RPMI7951 (cell line): ENCODE measurements at places on chromosomes 2 and 18. TPM values are rescaled to one million over a fixed set of nuclear protein-coding genes. Genes with fewer than 3 reads are reported as not detected.

The IL1A gene
- 1.9 and 2.3 TPM in 2 replicates for total RNA-seq

DNA sequence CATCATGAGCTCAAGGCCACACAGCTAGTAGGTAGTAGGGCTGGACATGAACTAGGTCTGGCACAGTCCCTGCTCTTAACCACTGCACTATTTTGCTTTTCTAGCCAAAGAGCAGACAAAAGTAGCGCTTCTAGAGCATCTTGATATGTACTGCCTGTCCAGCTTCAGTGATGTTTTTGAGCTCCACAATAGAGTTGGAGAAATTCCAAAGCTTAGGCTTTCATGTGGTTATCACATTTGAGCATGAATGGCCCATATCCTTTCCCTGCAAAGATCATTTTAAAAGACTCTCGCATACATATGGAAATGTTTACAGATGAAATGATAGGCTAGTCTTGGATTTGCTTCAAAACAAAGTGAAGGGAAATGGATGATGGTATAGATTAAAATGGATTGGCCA is 128.7 kb downstream of the MAP3K20 start:
- DNase-seq: peak; percentile 79

The ITGAV gene
- 163 and 170 TPM in 2 replicates for total RNA-seq

DNA sequence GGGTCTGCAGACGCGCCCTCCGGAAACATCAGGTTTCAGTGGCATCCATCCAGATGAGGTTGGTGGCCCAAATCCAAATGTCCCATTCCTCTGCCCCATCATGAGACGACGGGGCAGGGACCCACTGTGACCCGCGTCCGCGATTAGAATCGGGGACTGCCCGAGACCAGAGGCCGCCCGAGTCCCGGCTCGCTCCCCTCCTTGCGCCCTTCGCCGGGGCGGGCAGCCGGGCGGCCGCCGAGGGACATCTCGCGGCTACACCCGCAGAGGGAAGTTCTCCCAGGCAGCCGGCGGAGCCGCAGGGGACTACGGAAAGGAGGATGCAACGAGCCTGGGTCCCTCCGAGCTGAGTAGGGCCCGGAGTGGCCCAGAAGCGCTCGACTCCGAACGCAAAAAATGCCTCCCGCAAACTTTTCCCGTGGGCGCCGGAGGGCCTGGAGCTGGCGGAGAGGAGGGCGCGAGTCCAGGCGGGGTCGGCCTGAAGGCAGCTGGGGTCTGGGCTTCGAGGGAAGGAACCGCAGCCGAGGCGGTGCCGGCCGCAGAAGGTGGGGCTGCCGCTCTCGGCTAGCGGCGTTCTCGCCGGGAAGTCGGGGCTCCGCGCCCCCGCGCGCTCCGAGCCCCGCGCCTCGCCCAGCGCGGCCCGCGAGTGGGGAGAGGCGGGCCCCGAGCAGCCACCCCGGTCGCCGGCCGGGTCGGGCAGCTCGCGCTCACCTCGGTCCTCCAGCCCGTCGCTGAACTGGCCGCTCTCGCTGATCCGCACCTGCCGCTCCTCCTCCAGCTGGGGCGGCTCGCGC is 580 bp downstream of the TMEM163 start:
- DNase-seq: no peak

DNA sequence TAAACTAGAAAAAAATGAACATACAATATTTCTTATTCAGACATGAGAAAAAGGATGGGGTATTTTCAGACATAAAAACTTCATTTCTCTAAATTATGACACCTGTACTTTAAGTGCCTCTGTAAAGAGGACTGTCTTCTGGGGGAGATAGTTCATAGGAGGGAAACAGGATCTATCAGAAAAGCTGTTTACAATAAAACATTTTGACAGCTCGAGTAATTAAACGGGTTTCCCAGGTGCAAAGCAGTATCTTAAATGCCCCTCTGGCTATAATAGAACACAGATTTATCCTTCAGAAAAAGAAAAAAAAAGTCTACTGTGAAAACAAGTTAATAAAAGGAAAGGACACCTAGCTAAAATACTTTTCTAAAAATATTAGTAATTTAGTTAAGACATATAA is 311.4 kb upstream of the UBE2E3 start:
- no peak for DNase-seq

GRCh38 chr18:65206551-65207260 is 544.1 kb upstream of the CDH7 start:
- no peak for DNase-seq

DNA sequence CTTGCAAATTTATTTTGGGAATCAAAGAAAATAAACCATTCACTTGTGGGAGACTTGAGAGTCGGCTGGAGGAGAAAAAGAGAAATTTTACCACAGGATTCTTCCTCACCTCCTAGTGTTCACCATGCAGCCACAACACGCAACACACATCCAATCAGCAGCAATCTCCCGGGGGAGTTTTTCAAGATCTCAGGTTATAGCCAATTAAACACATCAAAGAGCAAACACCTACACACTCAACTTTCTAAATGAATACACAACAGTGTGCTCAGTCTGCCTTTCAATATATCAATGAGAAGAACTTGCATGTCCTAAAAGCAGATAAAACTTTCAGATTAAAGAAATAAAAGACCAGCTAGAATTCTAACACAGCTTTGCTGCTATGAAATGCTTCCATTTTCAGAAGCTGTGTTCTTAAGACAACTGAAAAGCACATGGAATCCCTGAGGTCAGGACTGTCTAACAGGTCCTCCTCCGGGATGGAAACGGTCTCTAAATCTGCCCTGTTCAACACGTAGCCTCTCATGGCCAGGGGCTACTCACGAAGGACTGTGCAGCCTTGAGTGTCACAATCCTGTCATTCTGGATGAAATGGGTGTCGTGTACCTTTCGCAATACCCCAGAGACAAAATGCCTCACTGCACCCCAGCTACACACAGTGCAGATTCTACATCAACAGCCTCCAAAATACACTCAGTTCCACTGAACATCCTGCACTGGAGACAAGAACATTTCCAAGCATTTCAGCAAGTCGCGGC is 84.2 kb downstream of the ZNF516 start:
- no peak for DNase-seq

DNA sequence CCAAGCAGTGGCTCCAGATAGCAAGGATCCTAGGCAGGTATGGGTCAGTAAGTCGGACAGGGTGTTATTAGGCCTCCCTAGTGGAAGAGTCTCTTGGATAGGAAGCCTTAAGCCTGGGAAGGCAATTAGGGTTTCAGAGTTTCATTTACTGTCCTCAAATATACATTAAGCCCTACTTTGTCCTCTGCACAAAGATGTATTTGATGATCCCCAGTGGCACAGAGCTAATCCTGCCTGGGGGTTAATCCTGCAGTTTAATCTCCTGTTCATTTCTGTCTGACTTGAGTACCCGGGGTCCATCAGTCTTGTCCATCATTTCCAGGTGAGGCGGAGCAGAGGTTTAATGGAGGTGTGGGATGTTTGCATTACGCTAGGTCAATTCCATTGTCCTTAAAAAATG is 62.0 kb downstream of the MTCL1 start:
- DNase-seq: no peak

DNA sequence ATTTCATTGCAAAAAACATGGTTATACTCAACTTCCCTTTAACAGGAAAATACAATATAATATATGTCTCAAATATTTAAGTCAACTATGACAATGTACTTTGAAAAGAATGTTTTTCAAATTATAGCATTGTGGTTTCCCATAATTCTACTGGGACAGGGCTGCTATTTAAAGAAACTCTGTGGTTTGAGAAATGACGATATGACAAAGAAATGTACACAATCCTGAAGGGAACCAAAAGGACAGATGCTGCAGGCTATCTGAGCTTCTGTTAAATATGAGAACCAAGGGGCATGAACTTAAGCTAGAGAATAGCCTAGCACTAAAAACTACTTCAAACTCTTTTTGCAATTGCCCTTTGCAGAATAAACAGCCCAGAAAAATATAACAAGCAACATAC is 415.9 kb downstream of the GRB14 start:
- DNase-seq: peak; percentile 72

GRCh38 chr2:234673961-234674759 is 177.3 kb upstream of the ARL4C start:
- DNase-seq: peak; percentile 64

DNA sequence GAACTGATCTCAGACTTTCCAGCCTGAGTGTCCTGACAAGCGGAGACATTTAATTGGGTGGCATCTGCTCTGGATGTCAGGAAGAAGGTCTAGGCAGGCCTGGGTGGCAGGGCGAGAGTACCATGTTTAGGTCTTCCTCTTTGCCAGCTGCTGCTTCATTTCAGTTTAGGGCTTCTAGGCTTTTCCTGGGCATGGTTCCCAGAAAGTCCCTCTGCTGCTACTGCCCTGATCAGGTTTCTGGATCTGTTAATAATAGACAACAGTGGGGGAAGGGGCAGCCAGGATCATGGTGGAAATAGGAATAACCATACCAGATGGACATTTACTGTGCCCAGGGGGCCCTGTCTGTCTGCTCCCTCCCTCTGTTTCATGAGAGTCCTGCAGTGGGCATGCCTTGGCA is 2.3 kb upstream of the PLCD4 start:
- peak; percentile 64 for DNase-seq
